Activated T-cell treated with anti-CD3 and anti-CD28 coated beads for 48 hours (primary cell): ENCODE measurements at places on chromosomes 6 and 20.

- DNase-seq: no peak
These were observed 5.4 kb downstream of the NKX2-2 start for GRCh38 chr20:21508230-21509078.

GRCh38 chr6:3247255-3248146, 11.2 kb upstream of the PSMG4 start:
- DNase-seq: no peak

DNA sequence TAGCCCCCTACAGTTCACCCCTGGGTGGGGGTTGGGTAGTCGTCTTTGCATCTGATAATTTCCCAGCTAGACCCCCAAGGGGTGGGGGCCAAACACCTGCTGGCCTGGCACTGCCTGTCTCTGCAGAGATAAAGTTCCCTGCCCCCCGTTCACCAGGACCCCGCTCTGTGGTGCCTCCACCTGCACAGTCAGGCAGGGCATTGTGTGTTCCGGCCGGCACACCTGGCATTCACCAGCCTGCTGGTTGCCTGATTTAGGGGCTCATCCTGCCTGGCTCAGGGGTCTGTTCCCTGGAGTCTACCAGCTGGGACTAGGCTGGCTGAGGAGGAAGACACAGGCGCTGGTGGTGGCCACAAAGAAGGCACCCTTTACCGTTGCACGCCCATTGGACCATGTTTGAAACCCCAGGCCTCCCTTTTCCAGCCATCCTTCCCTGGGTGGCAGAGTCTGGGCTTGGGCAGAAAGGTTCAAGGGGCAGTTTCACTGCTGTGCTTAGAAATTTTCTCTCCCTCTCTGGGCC, 30.8 kb upstream of the SCRT2 start:
- no peak for DNase-seq

DNA sequence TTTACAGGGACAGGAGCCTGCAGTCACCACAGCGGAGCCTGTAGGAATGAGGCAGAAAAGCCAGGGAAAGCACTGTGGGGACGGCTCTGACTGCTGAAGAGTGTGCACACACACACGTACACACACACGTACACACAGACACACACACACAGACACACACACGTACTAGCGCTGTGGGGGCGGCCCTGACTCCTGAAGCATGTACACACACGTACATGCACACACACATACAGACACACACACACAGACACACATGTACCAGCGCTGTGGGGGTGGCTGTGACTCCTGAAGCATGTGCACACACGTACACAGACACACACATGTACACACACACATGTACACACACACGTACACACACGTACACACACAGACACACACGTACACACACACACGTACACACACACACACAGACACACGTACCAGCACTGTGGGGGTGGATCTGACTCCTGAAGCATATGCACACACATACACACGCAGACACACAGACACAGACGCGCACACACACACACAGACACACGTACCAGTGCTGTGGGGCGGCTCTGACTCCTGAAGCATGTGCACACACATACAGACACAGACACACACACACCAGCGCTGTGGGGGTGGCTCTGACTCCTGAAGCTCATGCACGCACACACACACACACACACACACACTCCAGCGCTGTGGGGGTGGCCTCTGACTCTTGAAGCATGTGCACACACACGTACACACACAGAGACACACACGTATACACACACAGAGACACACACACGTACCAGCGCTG, 127.3 kb downstream of the DLL1 start:
- DNase-seq: no peak
